ENCODE measurements at places on chromosomes 2 and 18. TPM values are rescaled to one million over a fixed set of nuclear protein-coding genes. Genes with fewer than 3 reads are reported as not detected.

NGEF gene
- 1.2 TPM for total RNA-seq

GRCh38 chr2:210762604-210763588, 206.5 kb downstream of the CPS1 start:
- no peak for DNase-seq

DNA sequence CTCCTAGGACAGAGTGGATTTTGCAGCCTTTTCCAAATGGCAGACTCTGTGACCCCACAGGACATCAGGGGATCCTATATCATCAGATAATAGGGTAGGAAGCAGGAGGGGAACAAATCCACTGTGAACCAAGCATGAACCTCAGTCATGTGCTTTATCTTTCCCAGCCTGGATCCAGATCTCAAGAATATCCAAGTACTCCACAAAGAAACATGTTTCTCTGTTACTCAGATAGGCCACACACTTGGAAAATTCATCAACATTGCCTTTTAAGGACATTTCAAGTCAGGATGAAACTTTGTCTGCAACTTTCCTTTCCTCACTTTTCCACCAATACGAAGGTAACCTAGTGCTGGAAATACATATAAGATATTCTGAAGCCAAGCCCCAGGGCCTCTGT, 85.8 kb downstream of the RDH14 start:
- no peak for DNase-seq

LYG2 gene
- not detected for total RNA-seq

NT5C1B gene
- not detected for total RNA-seq

DNA sequence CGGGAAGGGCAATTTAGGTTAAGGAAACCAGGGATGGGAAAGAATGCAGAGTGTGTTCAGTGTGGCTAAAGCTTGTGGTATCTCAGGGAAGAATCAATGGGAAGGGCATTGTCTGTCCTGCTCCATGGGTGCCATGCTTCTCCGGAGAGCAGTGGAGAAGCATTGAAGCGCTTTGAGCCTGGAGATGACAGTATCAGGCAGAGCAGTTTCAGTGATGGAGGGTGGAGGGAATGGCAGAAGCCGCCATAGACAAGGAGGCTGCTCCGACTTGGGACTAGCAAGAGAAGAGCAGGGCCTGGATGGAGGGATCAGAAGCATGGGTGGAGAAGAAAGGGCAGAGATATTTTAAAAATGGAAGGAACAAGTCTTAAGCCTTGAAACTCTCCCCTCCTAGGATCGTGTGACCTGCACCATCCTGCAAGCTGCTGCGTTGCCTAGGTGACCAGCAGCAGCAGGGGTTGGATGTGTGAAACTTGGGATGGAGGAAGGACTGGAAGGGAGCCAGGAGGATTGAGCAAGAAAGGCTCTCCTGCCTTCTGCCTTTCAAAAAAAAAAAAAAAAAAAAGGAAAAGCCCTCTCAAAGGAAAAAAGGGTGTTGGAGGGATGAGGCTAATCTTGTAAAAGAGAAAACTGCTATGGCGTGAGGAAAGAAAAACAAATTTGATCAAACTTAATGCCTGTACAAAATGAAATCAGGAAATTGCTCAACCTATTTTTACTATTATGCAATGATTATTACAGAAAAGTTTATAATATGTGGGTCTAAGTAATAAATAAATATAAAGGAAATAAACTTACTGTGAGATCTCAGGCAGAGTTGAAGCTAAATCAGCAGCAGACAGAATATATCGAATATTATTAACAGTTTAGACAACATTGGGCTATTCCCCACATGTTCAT, 493.8 kb upstream of the NRP2 start:
- DNase-seq = peak; percentile 34

HJURP gene
- 41.5 TPM for total RNA-seq

CABLES1 gene
- 5.7 TPM for total RNA-seq

DQX1 gene
- 0.68 TPM for total RNA-seq

SLC4A3 gene
- total RNA-seq = not detected

DNA sequence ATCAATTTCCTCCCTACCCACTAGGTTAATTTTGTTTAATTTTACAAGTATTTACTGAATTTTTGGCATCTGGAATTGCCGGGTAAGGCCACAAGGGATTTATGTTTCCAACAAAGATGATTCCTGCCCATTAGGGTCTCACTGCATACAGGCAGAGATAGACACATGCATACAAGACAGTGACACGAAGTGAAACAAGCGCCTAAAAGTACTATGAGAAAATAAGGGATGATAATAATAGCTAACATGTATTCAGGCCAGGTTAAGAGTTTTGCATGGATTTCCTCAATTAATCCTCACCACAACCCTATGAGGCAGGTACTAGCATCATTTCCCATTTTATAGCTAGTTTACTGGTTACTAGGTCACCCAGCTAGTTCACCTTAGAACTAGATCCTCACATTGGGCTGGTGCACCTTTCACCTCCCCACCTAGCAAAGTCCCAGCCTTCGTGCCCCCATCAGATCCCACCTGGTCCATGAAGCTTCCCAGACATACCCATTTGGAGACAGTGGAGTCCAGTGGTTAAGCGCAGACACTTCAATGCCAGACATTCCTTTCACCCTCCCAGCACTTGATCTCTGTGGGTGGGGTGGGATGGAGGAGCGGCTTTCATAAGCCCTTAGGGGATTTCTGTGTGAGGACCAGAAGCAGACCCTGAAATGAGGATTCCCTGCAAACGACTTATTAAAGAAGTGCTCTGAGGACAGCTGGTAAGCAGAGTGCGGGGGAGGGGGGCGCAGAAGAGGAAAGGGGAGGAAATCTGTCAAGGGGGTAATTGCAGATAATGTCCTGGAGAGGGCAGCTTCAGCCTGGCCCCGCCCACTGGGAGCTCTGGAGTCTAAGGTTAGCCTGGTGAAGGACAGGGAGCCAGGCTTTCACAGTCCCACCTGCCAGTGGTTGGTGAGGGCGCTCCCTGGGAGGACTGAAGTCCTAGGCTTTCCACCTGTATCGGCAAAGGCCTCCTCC, 5.8 kb upstream of the DGUOK start:
- peak; percentile 73 for DNase-seq

- no peak for DNase-seq
Measured at GRCh38 chr2:23420840-23421476, 36.0 kb downstream of the KLHL29 start.

TRIM43 gene
- total RNA-seq = not detected

RND3 gene
- total RNA-seq = not detected

KCNF1 gene
- total RNA-seq = not detected

FAM228A gene
- not detected for total RNA-seq

GRCh38 chr2:142857256-142858164, 20.0 kb upstream of the KYNU start:
- no peak for DNase-seq

GRCh38 chr18:3653851-3654441, 204.0 kb downstream of the TGIF1 start:
- DNase-seq = no peak

GRCh38 chr2:191218292-191218898, 26.8 kb upstream of the MYO1B start:
- peak; percentile 75 for DNase-seq

DNA sequence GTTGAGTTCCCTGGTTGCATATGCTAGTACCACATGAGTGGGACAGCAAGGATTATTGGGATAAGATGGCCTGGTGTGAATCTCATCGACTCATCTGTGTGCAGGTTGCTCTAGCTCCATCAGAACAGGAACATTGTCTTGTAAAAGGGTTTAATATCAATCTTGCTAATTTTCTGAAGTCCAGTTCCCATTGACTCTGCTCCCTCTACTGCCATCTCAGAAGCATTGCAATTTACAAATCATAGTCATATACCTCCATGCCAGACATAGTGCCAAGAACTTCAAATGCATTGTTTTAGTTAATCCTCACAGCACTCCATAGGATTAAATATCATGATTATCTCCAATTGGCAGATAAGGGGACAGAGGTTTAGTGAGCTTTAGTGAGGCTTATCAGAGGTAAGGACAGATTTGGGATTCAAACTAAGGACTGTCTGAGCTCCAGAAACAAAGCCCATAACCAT, 4.8 kb upstream of the STAT4 start:
- peak; percentile 67 for DNase-seq

DNA sequence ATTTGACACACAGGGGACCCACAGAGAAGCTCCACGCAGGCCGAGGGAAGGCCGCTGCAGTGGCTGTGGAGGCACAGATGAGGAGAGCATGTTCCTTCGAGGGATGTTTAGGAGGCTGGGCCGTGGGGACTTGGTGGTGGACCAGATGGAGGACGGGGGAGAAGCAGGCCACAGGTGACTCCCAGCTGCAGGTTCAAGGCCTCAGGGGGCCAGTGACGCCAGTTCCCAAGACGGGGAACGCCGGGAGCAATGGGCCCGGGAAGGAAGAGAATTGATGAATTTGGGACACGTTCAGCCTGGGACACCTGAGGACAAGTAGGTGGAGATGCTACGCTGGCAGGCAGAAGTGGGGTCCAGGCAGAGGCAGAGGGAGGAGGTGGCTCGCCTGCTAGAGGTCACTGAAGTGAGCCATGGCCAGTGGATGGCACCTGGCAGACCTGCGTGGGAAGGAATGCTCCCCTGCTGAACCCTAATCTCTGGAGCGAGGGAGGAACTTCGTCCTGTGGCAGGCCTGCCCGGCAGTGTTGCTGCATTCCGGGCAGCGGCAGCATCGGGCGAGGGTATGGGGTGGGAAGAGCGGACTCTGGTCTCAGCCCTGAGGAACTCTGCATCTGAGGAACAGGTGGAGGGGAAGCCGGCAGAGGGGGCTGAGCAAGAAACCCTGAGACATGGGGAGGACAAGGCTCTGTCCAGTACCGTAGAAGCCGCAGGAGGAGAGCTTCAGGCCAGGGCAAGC, 25.2 kb upstream of the HPCAL1 start:
- DNase-seq = no peak

DNA sequence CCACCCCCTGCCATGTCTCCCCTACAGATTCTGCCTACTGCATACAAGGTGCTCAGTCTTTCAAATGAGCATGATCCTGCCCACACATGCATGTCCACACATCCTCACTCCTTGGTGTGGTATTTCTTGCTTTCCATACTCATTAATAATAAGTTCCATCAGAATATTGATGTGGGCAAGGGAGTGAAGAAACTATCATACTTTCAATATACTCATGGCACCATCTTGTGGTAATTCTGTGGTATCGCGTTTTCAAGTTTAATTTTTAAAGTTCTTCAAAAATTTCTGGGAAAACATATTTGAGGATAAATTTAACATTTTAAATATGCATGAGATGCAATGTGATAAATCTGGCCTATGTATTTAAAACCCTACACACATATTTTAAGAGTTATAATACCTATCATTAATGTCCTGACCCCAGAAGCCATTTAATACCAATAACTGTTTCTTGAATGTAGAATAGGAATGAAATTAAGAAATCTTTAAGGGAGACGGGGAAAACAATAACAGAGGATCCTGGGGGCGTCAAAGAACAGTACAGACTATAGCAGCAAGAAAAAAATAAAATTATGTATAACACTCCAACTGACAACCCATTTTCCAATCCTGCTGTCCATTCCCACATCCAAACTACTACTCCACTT, 110.1 kb downstream of the ZNF385B start:
- no peak for DNase-seq

CREB1 gene
- 106 TPM for total RNA-seq

GRCh38 chr2:237581751-237582746, 8.5 kb downstream of the RAB17 start:
- DNase-seq = peak; percentile 82

GATA6 gene
- total RNA-seq = not detected

DNA sequence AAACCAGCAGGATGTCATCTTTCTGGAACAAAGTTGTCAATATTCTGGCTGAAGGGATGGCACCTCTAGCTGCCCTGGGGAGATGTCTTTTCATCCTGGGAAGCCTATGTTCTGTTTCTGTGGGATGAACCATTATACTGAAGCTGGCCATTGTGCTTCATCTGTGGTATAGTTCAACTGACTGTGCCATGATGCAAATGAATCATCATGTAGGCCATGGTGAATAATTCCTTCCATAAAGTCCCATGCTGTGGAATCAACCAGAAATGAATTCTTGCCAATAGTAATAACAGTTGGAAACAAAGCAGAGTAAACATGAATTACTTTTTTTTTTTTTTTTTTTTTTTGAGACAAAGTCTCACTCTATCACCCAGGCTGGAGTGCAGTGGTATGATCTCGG, 64.1 kb upstream of the CNGA3 start:
- DNase-seq = no peak

MATN3 gene
- not detected for total RNA-seq

DNA sequence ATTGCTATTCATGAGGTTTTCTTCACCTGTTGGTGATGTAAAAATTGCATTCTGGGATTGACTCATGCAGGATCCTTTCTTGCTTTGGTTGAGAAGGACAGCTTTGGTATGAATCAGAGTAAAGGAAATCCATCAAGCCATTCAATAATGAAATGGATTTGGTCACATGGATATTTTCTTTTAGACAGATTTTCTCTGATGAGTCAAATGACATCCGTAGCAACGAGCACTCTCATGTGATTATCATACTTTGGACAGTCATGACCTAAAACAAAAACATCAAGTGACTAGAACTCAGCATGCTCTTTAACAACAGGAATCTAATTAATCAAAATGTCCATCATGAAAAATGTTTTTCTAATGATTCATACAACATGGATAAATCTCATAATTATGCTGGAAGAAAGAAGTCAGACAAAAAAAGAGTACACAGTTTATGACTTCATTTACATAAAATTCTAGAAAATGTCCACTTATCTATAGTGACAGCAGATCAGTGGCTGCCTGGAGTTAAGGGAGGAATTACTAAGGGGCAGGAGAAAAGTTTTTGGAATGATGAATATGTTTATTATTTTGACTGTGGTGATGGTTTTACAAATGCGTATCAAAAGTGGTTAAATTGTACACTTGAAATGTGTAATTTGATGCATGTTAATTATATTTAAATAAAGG, 30.7 kb downstream of the TRAK2 start:
- DNase-seq = no peak

TMEM247 gene
- total RNA-seq = not detected
